Spinal cord (tissue), 10 donors: ENCODE measurements at places on chromosomes 16 and 17.

- DNase-seq: peak; percentile 88
Observed at GRCh38 chr16:24609740-24610415, 70.5 kb downstream of the RBBP6 start.

DNA sequence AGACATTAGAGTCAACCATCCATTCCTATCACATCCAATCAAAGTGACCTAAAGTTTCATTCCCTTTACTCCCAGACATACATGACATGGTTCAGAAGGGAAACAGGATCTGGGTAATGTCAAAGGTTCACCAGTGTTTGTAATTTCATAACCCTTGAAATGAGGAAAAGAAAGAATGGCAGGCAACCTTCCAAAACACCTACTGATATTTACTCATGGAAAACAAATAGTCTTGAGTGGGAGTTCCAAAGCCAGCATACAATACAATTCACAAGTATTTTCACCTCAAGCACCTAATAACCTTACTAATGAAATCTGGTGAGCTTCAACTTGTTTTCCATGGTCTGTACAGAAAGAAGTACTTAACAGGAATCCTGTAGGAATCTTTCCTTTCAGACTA is 72.5 kb upstream of the AXIN2 start:
- no peak for DNase-seq

DNA sequence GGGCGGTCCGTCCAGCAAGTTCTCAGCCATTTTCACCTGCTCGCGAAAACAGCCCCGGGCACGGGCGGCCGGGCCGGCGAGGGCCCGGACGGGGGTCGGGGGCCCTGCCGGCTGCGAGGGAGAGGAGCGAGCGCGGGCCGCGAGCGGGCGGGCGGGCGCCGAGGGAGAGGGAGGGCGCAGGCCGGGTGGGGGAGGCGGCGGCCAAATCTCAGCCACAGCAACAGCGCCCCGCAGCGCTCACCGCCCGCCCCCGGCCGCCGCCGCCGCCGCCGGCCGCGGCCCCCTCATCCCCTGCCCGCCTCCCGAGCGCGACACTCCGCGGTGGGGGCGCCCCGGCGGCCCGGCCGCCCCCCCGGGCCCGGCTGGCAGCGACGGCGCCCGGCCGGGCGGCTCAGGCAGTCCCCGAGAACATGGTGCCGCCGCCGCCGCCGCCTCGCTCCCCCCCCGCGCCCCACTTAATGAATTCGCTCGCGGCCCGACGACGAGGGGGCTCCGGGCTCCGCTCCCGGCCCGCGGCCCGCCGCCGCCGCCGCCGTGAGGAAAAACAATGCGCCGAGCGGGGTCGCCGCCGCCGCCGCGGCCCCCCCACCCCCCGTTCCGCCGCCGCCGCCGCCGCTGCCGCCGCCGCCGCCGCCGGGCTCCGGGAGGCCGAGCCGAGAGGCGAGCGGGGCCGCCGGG is 487 bp downstream of the CREBBP start:
- peak; percentile 32 for DNase-seq

GRCh38 chr16:24493821-24494220 is 45.5 kb upstream of the RBBP6 start:
- no peak for DNase-seq

GRCh38 chr17:15380446-15380845 is 39.0 kb upstream of the TEKT3 start:
- no peak for DNase-seq

- DNase-seq: no peak
Observed at GRCh38 chr17:8904686-8905085, 37.2 kb upstream of the PIK3R6 start.

DNA sequence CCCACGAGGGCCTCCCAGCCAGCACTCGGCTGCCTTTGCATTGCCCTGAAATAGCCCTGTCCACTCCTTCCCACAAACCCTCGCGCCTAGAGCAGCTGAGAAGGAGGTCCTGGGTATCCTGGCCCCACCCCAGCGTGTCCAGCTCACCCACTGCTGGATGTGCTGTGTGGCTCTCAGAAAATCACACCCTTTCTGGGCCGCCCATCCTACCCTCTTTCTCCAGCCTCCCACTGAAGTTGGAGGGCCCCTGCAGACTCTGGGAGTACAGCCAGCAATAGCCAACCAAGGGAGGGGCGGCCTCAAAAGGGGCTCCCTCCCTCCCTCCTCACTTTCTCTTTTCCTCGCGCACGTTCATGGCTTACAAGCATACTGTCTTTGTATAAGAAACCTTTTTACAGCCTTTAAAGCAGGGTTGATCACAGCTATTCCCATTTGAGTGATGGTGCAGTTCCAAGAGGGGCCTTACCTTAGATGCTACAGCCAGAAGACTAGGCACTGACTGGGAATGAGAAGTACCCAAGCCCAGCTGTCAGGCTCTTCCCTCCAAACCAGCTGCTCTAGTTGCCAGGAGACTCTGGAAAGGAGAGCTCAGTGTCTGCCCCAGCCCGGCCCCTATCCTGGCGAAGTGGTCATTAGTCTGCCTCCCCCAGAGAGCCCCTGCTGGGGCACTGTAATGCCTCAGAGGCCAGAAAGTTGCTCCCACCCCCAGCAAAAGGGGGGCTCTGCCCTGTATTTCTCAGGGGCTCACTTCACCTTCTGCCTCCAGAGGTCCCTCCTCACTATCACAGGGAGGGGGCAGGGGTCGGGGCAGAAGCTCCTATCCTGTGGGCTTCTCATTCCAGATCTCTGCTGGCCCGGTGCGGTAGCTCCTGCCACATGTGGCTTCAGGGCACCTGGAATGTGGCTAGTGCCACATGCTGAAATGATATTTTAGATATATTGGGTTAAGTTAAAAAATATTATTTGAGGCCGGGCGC is 38.1 kb downstream of the DCAKD start:
- DNase-seq: no peak

- no peak for DNase-seq
Observed at GRCh38 chr16:7335991-7336634, 3.5 kb downstream of the RBFOX1 start.

- no peak for DNase-seq
Observed at GRCh38 chr17:1758807-1759206, 3.1 kb upstream of the SERPINF1 start.

GRCh38 chr16:52773026-52773425 is 226.1 kb upstream of the TOX3 start:
- DNase-seq: no peak

- no peak for DNase-seq
Observed at GRCh38 chr17:63419949-63420867, 25.9 kb downstream of the CYB561 start.

DNA sequence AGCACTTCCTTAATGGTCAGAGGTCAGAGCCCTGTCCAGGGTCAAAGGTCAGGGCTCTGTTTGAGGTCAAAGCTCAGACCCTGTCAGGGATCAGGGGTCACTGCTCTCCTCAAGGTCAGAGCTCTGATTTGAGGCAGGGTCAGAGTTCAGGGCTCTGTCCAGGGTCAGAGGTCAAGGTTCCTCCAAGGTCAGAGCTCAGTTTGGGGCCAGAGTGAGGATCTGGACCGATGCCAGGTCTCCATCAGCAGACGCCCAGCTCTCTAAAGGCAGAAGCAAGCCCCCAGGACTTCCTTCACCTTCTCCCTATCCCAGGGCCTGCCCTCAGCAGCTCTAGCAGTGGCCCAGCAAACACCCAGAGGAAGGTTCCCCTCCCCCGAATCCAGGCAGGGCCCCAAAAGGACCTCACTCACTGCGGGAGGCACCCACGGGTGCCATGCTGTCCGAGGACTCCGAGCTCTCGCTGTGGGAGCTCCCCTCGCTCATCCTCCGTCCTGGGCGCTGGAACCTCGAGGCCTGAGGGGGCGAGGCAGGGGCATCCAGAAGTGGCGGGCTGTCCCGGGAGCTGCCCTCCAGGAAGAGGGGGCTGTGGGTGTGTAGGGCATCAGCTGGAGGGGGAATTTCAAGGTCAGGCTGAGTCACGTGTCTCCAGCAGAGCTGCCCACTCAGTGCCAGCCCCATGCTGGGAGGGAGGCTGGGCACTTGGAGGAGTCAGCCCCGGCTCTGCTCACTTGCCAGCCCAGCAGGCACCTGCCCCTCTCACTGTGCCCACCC is 26.7 kb downstream of the PIMREG start:
- no peak for DNase-seq

DNA sequence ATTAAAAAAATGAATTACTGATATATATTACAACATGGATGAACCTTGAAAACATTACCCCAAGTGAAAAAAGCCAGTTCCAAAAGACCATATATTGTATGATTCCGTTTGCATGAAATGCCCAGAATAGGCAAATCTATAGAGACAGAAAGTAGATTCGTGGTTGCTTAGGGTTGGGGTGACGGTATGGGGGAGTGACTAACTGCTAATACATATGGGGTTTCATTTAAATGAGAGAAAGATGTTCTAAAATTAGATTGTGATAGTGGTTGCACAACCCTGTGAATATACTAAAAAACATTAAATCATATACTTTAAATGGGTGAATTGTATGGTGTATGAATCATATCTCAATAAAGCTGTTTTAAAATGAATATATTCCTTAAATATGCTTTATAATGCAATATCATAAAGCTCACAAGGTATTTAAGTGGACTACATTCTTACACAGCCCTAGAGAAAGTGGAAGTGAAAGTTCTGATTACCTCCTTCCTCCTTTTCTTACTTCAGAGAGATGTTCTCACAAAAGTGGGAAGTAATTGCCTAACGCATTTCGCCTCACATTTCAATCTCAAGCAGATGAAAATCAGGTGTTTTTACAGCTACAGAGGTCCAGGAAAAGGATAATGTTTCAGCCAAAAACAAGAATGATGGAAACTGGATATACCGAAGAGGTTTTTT is 142.7 kb upstream of the GNAO1 start:
- DNase-seq: no peak

- DNase-seq: no peak
Observed at GRCh38 chr17:74159226-74159840, 44.1 kb upstream of the RPL38 start.

GRCh38 chr17:50027172-50027880 is 28.6 kb upstream of the ITGA3 start:
- DNase-seq: no peak

DNA sequence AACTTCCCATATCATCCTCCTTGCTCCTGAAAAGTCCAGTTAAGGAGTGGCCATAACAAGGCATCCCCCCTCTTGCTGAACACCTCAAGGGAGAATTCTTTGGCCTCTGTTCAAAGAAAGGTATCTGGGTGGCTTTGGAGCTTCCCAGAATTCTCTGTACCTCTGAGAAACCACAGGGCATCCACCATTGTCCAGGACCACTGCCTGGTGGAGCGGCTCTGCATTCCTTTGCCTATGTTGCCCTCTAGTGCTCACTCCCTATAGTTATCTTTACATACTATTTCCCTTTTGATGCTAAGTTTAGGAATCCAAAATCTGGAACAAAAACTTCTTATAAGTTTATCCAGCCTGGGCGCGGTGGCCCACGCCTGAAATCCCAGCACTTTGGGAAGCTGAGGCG is 30.3 kb downstream of the CHD9NB start:
- DNase-seq: peak; percentile 47

DNA sequence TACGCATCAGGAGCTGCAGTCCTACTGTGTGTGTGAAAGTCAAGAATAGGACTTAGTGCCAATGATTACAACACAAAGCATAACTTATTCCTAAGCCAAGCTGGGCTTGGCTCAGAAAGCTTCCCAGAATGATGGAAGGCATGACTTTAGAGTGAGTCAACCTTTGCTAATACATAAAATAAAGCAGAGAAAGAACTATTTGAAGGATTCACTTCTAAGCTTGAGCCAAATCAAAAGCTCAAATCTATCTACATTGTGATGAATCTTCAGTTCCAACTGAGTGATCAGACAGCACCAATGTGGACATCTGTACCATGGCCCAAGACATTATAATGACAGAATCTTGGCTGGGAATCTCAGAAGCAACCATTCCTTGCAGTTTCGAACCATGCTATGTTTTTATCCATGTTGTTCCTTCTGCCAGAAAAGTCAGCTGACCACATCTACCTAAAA is 41.4 kb downstream of the SMG6 start:
- DNase-seq: no peak

- DNase-seq: no peak
Observed at GRCh38 chr17:63969278-63969677, 3.4 kb downstream of the SCN4A start.

DNA sequence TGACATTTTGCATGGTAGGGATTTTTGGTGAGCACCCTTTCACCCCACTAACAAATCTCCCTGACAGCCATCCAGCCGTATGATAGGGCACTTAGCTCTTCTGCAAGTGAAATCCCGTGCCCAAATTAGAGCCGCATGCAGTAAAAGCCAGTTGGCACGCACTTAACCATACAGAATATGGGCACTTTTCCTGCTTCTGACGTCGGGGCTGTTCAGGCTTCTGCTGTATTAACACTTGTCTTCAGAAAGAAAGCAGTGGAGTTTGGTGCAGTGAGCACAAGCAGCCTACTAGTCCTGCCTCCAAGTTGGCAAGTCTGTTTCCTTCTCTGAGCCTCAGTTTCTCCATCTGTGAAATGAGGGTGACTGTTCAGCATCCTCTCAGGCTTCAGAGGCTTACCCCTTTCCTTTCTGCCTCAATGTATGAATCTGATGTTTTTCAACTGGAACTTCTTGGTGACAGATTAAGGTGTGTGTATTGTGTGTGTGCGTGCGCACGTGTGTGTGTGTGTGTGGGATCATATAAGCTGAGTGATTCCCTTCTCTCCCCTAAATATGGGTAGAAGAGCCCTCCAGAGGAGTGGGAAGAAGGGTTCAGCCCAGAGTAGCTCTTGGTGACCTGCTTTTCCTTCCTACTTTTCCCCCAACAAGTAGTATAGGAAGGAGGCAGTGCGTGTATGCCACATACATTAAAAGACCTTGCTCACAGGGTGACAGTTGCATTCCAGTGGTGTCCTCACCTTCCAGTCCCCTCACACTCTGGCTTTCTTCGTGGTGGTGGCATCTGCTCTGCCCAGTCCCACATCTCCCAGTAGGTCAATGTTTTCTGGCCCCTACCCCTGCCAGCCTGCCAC is 19.0 kb downstream of the IGF2BP1 start:
- DNase-seq: no peak

GRCh38 chr17:62854098-62854680 is 46.1 kb upstream of the MARCHF10 start:
- DNase-seq: no peak

- DNase-seq: no peak
Observed at GRCh38 chr16:9099131-9099625, 7.7 kb downstream of the HAPSTR1 start.

- DNase-seq: no peak
Observed at GRCh38 chr17:55822028-55822427, 71.2 kb downstream of the PCTP start.
